A549 treated with Hydrocortisone at 1 μM for 4 hours (cell line): ENCODE measurements at places on chromosomes 16 and 17. TPM values are rescaled to one million over a fixed set of nuclear protein-coding genes. Genes with fewer than 3 reads are reported as not detected.

The SEPTIN12 gene
- not detected in 5 replicates for total RNA-seq

The SLC6A2 gene
- total RNA-seq: 0.10 to 0.14 TPM (median 0.12 TPM) in 3 of 5 replicates, not detected in the others

The COX10 gene
- total RNA-seq: 18.4 to 23.9 TPM (median 18.6 TPM) in 5 replicates

The RNF43 gene
- total RNA-seq: 0.18 to 0.45 TPM (median 0.24 TPM) in 5 replicates

The RMI2 gene
- total RNA-seq: 26.4 to 36.1 TPM (median 32.2 TPM) in 5 replicates

The EFNB3 gene
- total RNA-seq: 1.1 to 1.4 TPM (median 1.3 TPM) in 5 replicates

The KRT28 gene
- total RNA-seq: not detected in 5 replicates

The UMOD gene
- total RNA-seq: not detected in 5 replicates

The CLDN7 gene
- total RNA-seq: 2.2 to 3.7 TPM (median 2.6 TPM) in 5 replicates

The ATPAF2 gene
- total RNA-seq: 22.8 to 30.3 TPM (median 30.2 TPM) in 5 replicates

The KRTAP4-9 gene
- total RNA-seq: not detected in 5 replicates

The CD300LF gene
- total RNA-seq: not detected in 5 replicates

The ZNF830 gene
- 13.5 to 17.7 TPM (median 13.9 TPM) in 5 replicates for total RNA-seq

The GNGT2 gene
- 0.54 to 1.2 TPM (median 1.0 TPM) in 5 replicates for total RNA-seq

The TVP23C gene
- total RNA-seq: 6.2 to 13.9 TPM (median 9.9 TPM) in 5 replicates
